ENCODE measurements at places on chromosomes 1 and 21.

GRCh38 chr21:33377221-33377920, 25.8 kb upstream of the IFNGR2 start:
- no peak for DNase-seq

GRCh38 chr1:6584126-6585080, 4.6 kb downstream of the ZBTB48 start:
- no peak for DNase-seq

- DNase-seq: no peak
These were observed 191.7 kb downstream of the DISC1 start for GRCh38 chr1:231818337-231818736.

DNA sequence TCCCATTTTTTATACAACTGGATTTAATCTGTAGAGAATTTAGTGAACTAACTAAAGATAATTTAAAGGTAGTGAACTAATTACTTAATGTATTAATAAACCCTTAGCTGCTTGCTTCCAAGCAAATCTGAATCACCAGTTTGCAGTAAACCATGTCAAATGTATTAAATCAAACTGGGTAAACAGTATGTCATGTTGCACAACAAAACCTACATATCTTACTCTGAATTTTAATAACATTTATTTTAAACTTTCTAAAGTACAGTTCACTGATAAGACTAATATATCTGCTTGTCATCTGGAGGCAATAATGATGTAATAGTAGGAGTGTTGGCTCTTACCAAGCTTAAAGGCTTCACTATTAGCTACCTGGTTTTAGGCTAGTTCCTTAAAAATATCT, 52.5 kb upstream of the SCYL3 start:
- DNase-seq: no peak

DNA sequence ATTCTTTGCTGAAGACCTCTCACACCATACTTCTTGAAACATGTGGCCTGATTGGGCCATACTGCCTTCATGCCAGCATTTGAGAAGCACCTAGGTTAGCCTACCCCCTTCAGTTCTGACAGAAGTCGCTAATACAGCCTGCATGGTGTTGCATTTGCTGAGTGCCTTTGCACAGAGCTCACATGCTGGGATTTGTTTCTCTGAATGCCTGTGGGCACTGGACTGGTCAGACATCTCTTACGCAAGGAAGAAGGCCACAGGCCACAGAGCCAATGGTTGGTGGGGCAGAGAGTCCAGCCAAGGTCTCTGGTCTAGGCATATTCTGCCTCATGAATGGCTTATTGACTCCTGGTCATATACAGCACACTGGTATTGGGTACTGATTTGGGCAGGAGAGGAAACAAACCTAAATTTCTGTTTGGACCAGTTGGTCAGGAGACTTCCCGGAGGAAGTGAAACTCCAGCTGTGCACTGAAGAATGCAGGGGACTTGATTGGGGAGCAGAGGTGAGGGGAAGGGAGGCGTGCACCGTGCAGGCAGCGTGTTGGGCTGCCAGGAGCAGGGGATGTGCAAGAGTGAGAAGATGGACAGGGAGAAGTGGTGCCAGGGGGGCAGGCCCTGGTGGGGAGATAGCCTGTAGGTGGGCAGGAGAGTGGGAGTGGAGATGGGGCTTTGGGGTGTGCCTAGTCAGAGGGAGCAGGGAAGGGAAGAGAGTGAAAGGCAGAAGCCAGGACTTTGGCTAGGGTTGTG, 18.1 kb downstream of the URB2 start:
- no peak for DNase-seq

- no peak for DNase-seq
These were observed 118.4 kb upstream of the L1TD1 start for GRCh38 chr1:62076286-62076685.

DNA sequence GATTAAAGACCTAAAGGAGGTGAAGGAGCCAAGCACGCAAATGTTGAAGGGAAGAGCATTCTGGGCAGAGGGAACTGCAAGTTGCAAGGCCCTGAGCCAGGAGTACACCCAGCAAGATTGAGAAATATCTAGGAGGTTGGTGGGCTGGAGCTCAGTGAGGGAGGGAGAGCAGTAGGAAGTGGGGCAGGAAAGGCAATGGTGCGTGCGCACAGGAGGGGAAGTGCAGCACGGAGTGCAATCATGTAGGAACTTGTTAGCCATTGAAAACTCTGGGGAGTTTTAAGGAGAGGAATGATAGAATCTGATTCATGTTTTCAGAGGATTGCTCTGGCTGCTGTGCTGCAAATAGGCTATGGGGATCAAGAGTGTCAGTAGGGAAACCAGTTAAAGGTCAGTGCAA, 13.2 kb upstream of the IGSF3 start:
- DNase-seq: no peak

GRCh38 chr1:18893120-18893519, 9.2 kb downstream of the ALDH4A1 start:
- no peak for DNase-seq

GRCh38 chr1:53616927-53617326, 122.0 kb downstream of the GLIS1 start:
- DNase-seq: no peak

DNA sequence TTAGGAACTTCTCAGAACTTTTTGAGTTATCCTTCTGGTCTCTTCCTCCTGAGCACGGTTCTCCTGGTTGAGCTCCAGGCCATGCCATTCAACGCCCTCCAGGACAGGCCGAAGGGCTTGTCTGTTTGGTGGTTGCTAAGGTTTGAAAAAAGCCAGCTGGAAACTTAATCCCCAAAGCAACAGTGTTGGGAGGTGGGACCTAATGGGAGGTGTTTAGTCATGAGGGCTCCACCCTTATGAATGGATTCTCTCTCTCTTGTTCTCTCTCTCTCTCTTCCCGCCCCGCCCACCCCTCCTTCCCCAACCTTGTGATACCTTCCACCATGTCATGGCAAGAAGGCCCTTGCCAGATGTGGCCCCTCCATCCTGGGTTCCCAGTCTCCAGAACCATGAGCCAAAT, 829 bp downstream of the KCNE1 start:
- DNase-seq: no peak

- DNase-seq: no peak
These were observed 1.8 kb upstream of the PTPN14 start for GRCh38 chr1:214553142-214553710.

DNA sequence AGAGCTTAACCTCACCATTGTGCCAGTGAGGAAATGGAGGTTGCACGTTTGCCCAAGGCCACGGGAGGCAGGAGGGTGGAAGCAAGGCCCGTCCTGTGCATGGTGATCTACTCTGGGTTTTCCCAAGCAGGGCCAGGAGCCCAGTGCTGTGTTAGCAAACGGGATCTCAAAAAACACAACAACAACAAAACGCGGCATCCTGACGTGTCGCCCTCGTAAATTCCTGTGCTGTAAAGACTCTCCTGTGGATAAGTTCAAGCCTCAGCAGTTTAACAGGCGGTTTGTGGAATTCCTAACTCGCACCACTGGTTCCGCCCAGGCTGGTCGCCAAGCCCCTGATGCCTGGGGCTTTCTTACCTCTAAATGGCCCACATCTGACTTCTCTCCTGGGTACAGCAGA, 39.1 kb downstream of the TFF3 start:
- no peak for DNase-seq

- no peak for DNase-seq
These were observed 24.8 kb downstream of the TGFB2 start for GRCh38 chr1:218369688-218370511.
